Lung (tissue), 17 donors: ENCODE measurements at places on chromosomes 5 and 9. TPM values are rescaled to one million over a fixed set of nuclear protein-coding genes. Genes with fewer than 3 reads are reported as not detected.
A peak's percentile ranks its signal among the peaks of the same experiment; 100 is the strongest.

The MYMK gene
- total RNA-seq = not detected

The ATP10B gene
- 7.2 TPM for total RNA-seq

GRCh38 chr9:106859957-106860720, 2.8 kb upstream of the ZNF462 start:
- no peaks in the 10 kb centered on the region for H3K4me1 ChIP-seq
- peak overlapping the region; percentile 77 for H3K27ac ChIP-seq
- H3K4me3 ChIP-seq = peak overlapping the region; percentile 68
- no peaks in the 10 kb centered on the region for H3K36me3 ChIP-seq

DNA sequence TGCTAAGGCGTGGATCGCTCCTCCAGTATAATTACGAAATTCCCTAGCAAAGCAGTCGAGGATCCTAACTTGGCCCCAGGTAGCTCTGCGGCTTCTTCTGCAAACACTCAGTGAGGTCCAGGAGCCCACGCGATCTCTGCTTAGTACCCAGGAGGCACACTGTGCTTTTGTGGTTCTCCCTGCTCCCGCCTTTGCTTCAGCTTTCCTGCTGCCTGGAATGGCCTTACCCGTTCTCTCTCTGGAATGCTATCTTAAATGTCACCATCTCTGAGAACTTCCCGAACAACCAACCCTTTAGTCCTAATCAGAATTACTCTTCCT, 639 bp downstream of the INVS start:
- H3K27me3 ChIP-seq = no peaks in the 10 kb centered on the region
- H3K36me3 ChIP-seq = peaks cover 18% of the 10 kb centered on the region
- H3K4me1 ChIP-seq = peaks cover 4% of the 10 kb centered on the region
- DNase-seq = no peak

GRCh38 chr5:64497386-64497785, 8.4 kb upstream of the RGS7BP start:
- no peak for DNase-seq
- H3K27ac ChIP-seq = no peak overlapping the region
- H3K36me3 ChIP-seq = no peaks in the 10 kb centered on the region
- no peaks in the 10 kb centered on the region for H3K27me3 ChIP-seq
- H3K4me3 ChIP-seq = no peak overlapping the region

DNA sequence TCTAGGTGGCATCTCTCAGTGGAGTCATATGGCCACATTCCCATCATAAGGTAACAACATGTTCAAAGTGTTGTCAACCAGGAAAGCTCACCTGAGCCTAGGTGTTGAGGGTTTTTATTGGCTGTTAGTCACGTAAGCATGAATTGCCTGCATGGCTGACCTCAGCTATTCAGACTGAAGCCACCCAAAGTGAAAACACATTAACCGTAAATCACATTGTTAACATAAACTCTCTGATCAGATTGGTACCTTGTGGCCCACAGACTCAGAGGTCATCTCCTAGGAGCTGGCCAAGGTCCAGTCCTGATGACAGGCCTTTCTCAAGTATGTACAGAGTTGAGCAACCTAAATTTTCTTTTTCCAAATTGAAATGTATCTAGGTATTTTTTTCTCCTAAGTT, 26.7 kb downstream of the SRFBP1 start:
- H3K4me3 ChIP-seq = no peak overlapping the region
- no peak for DNase-seq
- H3K4me1 ChIP-seq = no peaks in the 10 kb centered on the region
- no peaks in the 10 kb centered on the region for H3K27me3 ChIP-seq

DNA sequence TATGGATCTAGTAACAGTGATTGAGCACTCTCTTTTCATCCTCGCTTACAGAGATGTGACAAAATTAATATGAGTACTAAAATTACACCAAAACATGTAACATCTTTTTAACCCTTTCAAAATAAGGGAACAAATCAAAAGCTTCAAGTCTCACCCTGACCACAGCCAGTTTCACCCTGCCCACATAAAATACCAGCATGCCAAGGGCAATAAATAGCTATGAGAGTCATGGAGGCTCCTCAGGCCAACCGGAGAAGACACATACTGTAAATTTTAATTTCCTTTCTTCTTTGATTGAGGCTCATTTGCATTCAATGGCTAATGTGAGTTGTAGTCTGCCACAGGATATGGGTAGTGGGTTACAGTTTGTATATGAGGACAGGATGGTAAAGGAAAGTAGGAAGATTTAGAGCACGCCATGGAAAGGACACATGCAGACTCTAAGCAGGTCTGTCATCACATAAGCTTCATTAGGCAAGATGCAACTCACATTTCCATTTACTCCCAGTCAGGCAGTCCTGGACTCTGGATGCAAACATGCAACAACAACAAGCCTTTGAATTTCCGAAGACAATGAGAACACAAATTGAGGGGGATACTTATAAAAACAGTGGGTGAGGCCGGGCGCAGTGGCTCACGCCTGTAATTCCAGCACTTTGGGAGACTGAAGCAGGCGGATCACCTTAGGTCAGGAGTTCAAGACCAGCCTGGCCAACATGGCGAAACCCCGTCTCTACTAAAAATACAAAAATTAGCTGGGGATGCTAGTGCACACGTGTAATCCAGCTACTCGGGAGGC, 11.3 kb downstream of the IL4 start:
- H3K4me1 ChIP-seq = no peaks in the 10 kb centered on the region
- no peak overlapping the region for H3K27ac ChIP-seq
- H3K27me3 ChIP-seq = no peaks in the 10 kb centered on the region

- no peak overlapping the region for H3K27ac ChIP-seq
- H3K4me3 ChIP-seq = no peak overlapping the region
- H3K4me1 ChIP-seq = no peaks in the 10 kb centered on the region
- DNase-seq = no peak
- no peaks in the 10 kb centered on the region for H3K27me3 ChIP-seq
These were observed 634.9 kb upstream of the ZNF608 start for GRCh38 chr5:125381290-125381689.

DNA sequence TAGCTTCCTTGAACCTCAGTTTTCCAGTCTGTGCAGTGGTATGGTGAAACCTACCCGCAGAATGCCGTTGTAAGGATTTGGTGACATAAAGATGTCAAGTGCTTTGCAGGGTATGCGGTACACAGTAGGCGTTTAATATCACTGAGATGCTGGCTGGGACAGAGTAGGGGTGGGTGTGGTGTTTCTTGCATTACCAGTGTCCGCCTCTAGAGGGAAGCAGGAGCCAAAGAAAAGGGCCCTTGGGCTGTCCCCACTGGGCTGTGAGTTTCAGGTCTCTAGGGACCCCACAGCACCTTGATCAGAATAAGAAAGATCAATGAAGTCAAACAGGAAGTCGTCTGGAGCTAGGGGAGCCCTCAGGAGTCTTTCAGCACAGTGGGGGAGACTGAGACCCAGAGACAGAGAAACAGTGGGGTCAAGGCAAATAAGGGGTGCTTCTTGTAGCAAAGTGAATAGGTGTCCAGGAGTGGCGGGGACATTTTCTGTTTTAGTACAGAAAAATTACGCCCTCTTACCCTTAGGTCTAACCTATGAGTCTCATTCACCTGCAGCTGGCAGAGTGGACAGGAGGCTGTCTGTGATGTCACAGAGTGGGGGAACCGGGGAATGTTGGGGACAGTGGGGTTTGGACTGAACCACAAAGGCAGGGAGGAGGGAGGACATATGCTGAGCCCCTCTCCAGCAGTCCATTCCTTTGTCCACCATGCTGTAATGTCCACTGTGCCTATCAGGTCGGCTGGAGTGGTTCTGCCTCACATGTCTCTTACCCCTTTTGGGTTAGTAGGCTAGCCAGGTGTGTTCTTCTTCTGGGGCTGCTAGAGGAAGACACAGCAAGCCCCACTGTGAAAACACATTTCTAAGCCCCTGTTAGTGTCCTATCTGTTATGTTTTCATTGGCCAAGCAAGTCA, 4.7 kb upstream of the TEX53 start:
- H3K27ac ChIP-seq = no peak overlapping the region
- no peaks in the 10 kb centered on the region for H3K36me3 ChIP-seq
- DNase-seq = peak; percentile 25

GRCh38 chr5:174324680-174325079, 279.2 kb downstream of the NSG2 start:
- H3K27ac ChIP-seq = no peak overlapping the region
- no peaks in the 10 kb centered on the region for H3K4me1 ChIP-seq
- no peak for DNase-seq
- no peak overlapping the region for H3K4me3 ChIP-seq
- H3K27me3 ChIP-seq = peaks cover 8% of the 10 kb centered on the region

- no peaks in the 10 kb centered on the region for H3K36me3 ChIP-seq
- H3K4me1 ChIP-seq = peaks cover 8% of the 10 kb centered on the region
- no peak for DNase-seq
- no peak overlapping the region for H3K27ac ChIP-seq
- H3K27me3 ChIP-seq = no peaks in the 10 kb centered on the region
- no peak overlapping the region for H3K4me3 ChIP-seq
These were observed 26.9 kb downstream of the CSNK1G3 start for GRCh38 chr5:123538670-123539459.

DNA sequence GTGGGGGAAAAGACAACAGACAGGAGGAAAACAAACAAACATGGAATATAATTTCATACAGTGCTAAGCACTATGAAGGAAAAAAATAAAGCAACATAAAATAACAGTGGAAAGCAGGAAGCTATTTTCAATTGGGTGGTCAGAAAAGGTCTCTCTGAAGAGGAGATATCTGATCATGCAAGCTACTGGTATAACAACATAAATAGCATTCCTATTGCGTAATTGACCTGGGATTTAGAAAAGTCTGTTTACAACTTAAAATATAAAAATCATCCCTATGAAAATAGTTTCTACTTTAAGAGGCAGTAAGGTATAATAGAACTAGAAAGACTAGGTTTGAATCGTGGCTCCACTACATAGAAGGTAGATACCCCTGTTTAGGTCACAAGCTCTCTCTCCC, 61.4 kb downstream of the FBXW11 start:
- no peaks in the 10 kb centered on the region for H3K27me3 ChIP-seq
- no peaks in the 10 kb centered on the region for H3K36me3 ChIP-seq
- H3K27ac ChIP-seq = no peak overlapping the region
- no peaks in the 10 kb centered on the region for H3K4me1 ChIP-seq

GRCh38 chr9:125272697-125273096, 11.1 kb downstream of the GAPVD1 start:
- H3K27ac ChIP-seq = no peak overlapping the region
- H3K36me3 ChIP-seq = no peaks in the 10 kb centered on the region
- no peaks in the 10 kb centered on the region for H3K27me3 ChIP-seq
- peak; percentile 58 for DNase-seq
- H3K4me3 ChIP-seq = no peak overlapping the region

DNA sequence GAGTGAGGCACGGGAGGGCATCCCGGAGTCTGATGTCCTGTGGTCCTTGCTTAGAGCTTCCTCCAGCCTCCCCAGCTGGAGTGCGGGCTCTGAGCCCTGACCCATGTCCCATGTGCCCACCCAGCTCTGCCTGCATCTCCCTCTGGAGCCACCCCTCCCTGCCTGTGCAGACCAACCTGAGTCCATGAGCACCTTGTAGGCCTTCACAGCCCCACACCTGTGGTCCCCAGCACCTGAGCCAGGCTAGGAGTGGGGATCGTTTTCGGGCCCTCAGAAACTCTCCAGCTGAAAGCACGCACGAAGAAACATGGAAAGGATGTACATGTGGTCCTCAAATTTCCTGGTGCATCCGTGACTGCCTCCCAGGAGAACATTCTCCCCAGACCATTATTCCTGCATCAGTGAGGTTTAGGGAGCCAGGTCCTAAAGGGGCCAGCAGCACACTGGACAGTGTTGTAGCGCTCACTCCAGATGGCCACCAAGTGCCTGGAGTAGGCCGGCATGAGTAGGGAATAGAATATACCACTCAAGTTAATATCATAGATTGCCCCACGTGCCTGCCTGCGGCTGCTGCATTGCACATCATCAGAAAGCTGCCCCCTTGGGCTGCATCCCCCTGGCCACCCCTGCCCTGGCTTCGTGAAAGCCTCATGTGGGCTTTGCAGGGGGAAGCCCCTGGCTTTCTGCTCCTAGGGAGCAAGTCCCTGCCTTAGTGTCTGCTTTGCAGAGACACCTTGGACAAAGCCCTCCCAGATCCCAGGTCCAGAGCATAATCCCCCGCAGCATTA, 80.6 kb downstream of the WNK2 start:
- no peaks in the 10 kb centered on the region for H3K27me3 ChIP-seq
- DNase-seq = no peak
- H3K36me3 ChIP-seq = no peaks in the 10 kb centered on the region

- DNase-seq = no peak
- no peaks in the 10 kb centered on the region for H3K36me3 ChIP-seq
- H3K4me1 ChIP-seq = no peaks in the 10 kb centered on the region
- H3K27me3 ChIP-seq = no peaks in the 10 kb centered on the region
These were observed 150.4 kb upstream of the ERCC6L2 start for GRCh38 chr9:95725045-95725444.

- H3K27ac ChIP-seq = peak overlapping the region; percentile 16
- peak; percentile 80 for DNase-seq
- no peaks in the 10 kb centered on the region for H3K36me3 ChIP-seq
These were observed 75.9 kb downstream of the SLC38A9 start for GRCh38 chr5:55636177-55636576.

DNA sequence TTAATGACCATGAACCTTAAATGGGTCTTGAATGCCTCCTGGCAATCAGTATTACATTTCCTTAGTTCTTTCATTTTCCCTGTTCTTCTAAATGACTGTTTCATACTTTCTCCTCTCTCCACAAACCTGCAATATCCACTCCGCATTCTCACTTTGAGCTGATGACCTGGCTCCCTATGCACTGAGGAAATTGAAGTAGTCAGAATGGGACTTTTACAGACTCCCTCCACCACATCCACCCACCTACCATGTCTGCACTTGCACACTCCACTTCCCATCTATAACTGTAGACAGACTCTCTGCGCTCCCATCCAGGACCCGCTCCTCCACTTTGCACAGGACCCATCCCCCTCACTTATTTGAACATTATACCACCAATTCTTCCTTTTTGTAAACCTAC, 36.2 kb upstream of the GZMA start:
- no peak for DNase-seq
- H3K4me1 ChIP-seq = no peaks in the 10 kb centered on the region
- no peaks in the 10 kb centered on the region for H3K36me3 ChIP-seq

- H3K4me3 ChIP-seq = peak overlapping the region; percentile 40
- H3K27ac ChIP-seq = peak overlapping the region; percentile 35
- H3K4me1 ChIP-seq = peaks cover under 1% of the 10 kb centered on the region
- no peaks in the 10 kb centered on the region for H3K36me3 ChIP-seq
These were observed 459 bp upstream of the ERAP2 start for GRCh38 chr5:96875791-96876291.

- no peak overlapping the region for H3K4me3 ChIP-seq
- H3K4me1 ChIP-seq = no peaks in the 10 kb centered on the region
- no peak for DNase-seq
- no peaks in the 10 kb centered on the region for H3K36me3 ChIP-seq
- no peak overlapping the region for H3K27ac ChIP-seq
- no peaks in the 10 kb centered on the region for H3K27me3 ChIP-seq
These were observed 30.6 kb downstream of the SIL1 start for GRCh38 chr5:139167533-139167932.

DNA sequence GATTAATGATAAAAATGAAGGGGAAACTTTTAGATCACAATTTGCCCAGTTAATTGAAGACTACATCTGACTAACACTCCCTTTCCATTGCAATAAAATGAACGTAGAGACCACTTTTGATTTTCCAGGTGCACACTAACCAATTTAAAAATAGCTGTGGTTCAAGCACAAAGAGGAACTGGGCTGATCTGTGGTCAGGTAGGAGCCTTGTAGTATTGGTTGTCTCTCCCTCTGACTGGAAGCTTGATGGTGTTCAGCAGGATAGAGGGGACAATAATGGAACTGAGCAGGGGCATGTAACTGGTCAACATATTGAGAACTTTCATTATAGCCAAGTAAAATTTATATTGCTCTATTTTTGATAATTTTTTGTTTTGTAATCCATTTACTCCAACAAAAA, 886.8 kb upstream of the SEMA6A start:
- no peak overlapping the region for H3K27ac ChIP-seq
- no peaks in the 10 kb centered on the region for H3K36me3 ChIP-seq
- H3K4me3 ChIP-seq = no peak overlapping the region
- no peaks in the 10 kb centered on the region for H3K4me1 ChIP-seq
